ENCODE measurements at places on chromosomes 2 and 18.

DNA sequence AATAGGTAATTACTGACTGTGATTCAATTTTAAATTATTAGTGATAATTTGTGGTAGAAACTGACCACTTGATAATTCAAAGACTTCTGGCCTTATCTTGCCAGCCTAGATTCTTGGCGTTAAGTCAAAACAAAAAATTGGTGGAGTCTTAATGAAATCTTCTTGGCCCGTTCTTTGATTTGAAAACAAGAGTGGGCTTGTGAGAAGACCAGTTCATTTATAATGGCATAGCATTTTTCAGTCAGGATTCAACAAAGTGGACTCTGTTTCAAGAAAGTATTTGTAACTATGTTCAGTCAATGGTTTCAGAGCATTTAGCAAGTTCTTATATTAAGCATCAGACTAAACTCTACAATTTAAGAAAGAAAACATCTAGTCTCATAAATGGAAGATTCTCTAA, 26.0 kb downstream of the ITGA4 start:
- no peak for DNase-seq

DNA sequence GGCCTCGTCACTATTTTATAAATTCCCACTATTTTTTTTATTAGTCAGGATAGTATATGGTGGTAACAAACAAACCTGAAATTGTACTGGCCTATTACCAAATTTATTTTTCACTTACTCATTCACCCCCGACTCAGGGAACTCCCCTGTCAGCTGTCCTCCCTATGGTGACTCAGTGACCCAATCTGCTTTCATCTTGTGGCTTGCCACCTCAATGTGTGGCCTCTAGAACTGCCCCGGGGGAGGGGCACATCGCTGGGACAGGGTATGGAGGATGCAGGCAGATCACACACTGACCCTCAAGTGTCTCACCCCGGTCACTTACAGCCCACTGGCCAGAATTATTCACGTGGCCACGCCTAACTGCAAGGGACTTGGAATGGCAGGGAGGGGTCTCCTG, 71.6 kb downstream of the ACTR2 start:
- DNase-seq: no peak

DNA sequence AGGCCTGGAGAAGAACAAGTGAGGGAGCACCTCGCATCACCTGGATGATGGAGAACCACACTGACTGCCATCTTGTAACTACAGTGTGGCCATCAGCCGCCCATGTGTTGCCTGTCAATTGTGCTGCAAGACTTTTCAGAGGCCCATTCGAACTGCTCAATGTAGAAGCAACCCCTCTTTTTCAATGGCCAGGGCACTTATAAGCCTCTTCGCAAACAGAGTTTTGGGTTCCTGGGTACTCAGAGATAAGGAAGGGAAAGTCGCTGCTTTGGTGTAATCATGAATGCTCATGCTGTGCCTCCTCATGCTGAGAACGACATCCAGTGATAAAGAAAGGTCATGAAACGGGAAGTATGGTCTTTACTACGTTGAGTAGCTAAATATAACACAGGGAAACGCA, 143.9 kb upstream of the SLC39A10 start:
- DNase-seq: peak; percentile 76

DNA sequence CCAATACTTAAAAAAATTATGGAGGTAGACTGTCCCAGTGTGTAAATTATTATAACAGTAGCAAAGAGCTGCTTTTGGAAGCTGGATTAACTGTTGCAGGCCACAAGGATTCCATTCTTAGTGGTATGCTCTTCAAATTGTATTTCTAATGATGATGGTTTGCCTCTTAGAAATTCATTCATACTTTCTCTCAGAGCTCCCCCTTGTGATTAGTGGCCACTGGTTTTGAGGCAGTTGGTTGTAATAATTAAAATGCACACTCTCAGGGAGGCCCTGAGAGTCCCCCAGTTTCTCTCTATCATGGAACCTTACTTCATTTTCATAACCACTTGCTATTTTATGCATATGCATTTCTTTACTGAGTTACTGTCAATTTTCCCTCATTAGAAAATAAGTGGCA, 122.5 kb downstream of the PLA2R1 start:
- DNase-seq: peak; percentile 41

- peak; percentile 73 for DNase-seq
Measured at GRCh38 chr18:56569416-56569815, 69.0 kb downstream of the TXNL1 start.

All from KBM-7 (cell line).